ENCODE measurements at places on chromosomes 1 and 21. TPM values are rescaled to one million over a fixed set of nuclear protein-coding genes. Genes with fewer than 3 reads are reported as not detected.

C1QTNF12 gene
- 2.0 TPM for total RNA-seq

GRCh38 chr1:59549903-59550302 is 253.0 kb downstream of the FGGY start:
- no peak for DNase-seq

DNA sequence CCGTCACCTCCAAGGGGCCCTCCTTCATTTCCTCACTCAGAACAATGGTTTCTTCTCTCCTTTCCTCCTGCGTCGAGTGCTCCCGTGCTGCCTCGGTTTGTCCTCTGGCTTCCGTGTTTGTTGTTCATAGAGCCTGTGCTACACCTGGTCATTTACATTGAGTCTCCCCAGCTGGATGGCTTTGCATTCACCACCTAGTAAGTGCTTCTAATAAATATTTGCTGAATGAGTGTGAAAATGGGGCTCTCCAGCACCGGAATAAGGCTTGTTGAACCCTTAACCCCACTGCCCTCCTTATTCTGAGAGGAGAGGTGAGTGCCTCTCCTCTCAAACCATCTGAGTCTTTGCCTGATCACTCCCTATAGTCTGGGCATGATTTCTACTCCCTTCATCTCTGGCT is 104.9 kb downstream of the CNIH3 start:
- DNase-seq, result no peak

DNA sequence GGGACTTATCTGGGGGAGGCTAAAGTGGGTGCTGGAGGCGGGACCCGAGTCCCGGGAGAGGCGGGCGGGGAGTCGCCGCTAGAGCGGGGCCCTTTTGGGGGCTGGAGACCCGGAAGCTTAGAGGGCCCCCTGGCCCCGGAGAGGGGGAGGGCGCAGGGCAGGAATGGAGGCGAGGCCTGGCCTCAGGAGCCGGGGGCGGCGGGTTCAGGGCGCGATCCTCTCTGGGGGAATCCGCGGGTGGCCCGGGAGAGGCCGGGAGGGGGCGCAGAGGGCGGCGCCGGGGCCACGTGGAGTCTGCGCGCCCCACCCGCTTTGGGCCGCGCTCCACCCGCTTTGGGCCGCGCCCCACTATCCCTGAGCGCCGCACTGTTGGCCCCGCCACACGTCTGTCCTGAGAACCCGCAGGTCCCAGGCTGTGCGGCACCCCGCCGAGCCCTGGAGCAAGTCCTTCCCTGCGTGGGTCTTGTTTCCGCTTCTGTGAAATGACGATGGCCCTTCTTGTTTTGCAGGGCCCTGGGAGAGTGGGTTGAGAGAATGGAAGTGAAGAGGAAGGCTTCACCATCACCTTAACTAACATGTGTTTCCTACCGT is 84.4 kb downstream of the NKAIN1 start:
- peak; percentile 51 for DNase-seq

DNA sequence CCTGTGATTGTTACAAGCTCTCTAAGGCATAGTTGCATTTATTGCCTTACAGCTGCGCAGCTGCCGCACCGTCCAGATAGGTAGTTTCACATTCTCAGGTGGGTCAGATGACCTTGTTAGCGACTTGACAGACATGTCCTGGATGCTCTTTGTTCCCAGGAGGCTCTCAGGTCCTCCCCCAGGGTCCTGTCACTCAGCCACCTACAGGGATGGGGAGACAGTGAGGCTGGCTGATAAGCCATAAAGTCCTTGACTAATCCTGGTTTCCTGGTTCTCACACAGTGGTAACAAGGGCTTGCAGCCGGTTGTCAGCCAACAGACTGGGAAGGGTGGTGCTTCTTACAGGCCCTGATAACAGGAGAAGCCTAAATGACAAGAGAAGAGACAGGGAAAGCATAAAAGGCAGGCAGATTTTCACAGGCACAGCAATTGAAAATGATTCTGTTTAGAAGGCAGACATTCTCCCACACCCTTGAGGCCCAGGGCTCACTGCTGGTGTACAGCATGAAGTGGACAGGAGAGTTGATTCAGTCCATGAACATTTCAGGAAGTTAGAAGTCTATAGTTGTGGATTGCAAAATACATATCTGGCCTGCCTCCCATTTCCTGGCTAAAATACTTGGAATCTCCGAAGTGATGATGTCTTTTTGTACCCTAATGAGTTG is 2.9 kb downstream of the ARF1 start:
- DNase-seq, result no peak

PLA2G2F gene
- not detected for total RNA-seq

RIMS3 gene
- total RNA-seq, result 2.6 TPM

- no peak for DNase-seq
Observed at GRCh38 chr1:201126832-201127754, at the start of gene ASCL5. TSS of gene ASCL5 (minus strand) at chr1:201127184. CDS start at chr1:201115372, 11,812 bp downstream.

- DNase-seq, result no peak
Observed at GRCh38 chr1:234844479-234845031, 234.6 kb upstream of the IRF2BP2 start.

GRCh38 chr1:65955071-65955470 is 162.4 kb downstream of the PDE4B start:
- DNase-seq, result no peak

DNA sequence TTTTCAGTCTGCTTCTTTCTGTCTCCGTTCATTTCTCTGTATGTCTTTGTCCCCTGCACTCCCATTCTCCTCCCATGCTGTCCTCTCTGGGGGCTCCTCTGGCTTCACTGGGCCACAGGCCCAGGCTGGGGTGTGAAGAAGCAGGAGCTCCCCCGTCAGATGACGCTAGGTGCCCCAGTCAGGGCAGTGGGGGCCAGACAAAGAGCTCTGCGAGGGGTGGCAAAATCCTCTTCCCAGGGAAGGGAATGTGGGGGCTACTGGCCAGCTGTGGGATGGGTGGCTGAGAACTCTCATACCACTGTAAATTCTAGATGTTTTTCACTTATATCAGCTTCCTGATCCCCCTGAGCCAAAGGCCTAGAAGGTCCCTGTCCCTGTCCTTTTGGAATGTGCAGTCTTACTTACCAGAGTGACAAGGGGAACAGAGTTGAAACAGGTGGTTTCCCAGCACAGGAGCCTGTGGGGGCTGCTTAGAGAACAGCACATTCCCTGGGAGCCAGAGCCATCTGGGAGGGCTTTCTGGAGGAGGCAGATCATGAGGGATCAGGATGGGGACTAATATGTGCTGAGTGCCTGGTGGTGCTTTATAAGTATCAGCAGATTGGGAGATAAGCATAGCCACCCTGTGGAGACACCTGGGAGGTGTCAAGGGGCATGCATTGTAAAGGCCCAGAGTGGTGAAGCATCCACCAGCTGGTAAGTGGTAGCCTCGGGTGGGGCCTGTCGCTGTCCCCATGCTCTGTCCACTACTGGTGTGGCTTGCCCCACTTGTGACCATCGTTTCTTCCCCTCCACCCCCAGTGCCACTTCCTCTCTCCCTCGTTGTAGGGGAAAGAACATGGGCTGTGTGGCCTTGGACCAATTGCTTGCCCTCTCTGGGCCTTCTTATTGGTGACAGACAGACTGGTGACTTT is 10.1 kb upstream of the PADI1 start:
- no peak for DNase-seq

A3GALT2 gene
- total RNA-seq, result not detected

AIRE gene
- total RNA-seq, result not detected

DNA sequence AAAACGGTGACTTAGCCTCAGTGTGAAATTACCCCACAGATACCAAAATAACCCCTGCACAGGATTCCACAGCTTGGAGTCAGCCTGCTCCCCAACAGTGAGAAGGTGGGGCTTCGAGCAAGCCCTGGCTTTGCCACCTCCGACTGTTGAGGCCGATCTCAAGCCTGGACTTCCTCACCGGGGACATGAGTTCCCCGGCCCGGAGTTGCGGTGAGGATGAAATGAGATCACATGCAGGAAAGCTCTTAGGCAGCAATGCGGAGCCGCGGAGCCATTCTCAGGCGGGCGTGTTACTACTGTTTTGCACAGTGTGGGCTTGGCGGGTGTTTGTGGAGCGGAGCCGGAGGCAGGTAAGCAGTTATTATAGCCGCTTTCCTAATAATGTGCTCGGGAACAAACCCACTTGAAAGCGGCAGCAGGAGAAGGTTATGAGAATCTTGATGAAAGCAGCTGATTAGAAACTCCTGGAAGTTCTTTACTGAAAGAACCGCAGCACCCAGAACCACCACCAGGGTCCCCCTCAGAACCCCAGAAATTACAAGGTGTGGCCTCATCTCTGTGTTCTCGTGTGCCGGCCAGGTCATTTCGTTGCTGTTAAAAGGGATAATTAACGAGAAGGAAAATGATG is 3.9 kb upstream of the CLSTN1 start:
- DNase-seq, result no peak

DNA sequence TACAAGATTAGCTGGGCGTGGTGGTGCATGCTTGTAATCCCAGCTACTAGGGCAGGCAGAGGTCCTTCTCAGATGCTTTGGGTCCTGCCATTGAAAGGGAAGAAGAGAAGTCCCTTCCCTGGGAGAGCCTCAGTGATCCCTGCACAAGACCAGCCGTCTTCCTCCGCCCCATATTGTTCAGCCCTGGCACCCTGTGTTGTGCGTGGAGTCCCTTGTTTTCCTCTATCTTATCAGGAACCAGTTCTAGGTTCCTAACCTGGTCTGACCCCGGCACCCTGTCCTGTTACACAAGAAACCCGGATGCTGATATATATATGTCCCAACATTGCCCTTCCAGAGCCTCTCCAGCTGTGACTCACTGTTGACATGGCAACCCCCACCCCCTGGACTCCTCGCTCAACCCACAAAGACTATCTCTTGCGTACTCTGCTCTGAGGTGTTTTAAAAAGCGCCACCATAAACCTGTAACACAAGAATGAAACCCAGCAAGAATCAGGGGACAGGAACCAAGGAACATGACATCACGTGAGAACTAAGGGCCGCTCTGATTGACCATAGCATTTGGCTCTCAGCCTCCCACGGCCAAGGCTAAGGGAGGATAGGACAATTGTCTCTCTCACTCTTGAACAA is 4.8 kb downstream of the MX2 start:
- no peak for DNase-seq

SV2A gene
- total RNA-seq, result 0.32 TPM

Data from breast epithelium (tissue), 4 donors.